Tongue (tissue), 3 donors: ENCODE measurements at places on chromosomes 2 and 18. TPM values are rescaled to one million over a fixed set of nuclear protein-coding genes. Genes with fewer than 3 reads are reported as not detected.

The RGPD4 gene
- total RNA-seq = not detected

DNA sequence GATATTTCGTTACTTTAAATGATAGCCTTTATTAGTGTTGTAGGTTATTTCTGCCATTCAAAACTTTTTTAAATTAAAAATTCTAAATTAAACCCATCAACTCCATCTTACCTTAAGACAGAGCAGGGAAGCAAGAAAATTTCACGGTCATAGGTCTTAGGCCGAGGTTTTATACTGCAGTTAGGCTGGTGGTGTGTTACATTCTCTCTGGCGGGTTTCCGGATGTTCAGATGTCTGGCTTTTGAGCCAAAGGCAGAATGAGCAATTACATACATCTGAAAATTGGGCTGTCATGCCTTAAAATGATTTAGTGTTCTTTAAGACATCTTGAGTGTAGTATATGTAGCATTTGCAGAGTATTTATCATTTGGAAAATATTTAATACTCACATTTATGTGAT lies 27.9 kb downstream of the GLS start:
- no peak for DNase-seq

GRCh38 chr18:24923138-24923537 lies 428.8 kb downstream of the ZNF521 start:
- DNase-seq = no peak

The CROCC2 gene
- total RNA-seq = not detected

The TMEM17 gene
- 1.8 TPM for total RNA-seq

- DNase-seq = peak; percentile 60
These were observed 125.1 kb upstream of the HAAO start for GRCh38 chr2:42917425-42917927.

- DNase-seq = no peak
These were observed 43.5 kb downstream of the SLC38A11 start for GRCh38 chr2:164911832-164912231.

- DNase-seq = no peak
These were observed 552.9 kb upstream of the TNP1 start for GRCh38 chr2:217412721-217413120.

DNA sequence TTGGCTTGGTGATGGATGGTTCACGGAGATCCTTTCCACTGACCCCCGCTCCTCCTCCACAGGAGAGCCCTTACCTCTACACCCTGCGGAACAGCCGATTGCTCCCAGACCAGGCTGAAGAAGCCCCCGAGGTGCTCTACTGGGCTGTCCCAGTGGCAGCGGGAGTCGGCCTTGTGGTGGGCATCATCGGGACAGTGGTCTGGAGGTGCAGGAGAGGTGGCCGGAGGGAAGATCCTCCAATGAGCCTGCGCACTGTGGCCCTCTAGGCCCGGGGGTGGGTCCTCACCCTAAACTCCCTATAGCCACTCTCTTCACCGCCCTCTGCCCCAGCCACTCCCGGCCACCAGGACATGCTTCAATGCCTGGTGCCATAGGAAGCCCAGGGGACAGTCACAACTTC lies 108.8 kb upstream of the PPP1CB start:
- no peak for DNase-seq

- DNase-seq = no peak
These were observed 241.7 kb downstream of the DSC3 start for GRCh38 chr18:30800800-30801199.

DNA sequence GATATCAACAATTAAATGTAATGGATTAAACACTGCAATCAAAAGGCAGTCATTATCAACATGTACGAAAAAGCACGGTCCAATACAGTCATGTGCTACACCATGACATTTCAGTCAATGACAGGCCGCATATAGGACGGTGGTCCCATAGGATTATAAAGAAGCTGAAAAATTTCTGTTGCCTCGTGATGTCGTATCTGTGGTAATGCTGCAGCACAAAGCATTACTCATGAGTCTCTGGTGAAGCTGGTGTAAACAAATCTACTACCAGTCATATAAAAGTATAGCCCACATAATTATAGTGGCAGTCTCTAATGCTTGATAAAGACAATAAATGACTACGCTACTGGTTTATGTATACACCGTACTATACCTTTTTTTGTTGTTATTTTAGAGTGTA lies 58.4 kb downstream of the RABL2A start:
- DNase-seq = no peak

GRCh38 chr2:66531155-66531554 lies 96.2 kb downstream of the MEIS1 start:
- no peak for DNase-seq

DNA sequence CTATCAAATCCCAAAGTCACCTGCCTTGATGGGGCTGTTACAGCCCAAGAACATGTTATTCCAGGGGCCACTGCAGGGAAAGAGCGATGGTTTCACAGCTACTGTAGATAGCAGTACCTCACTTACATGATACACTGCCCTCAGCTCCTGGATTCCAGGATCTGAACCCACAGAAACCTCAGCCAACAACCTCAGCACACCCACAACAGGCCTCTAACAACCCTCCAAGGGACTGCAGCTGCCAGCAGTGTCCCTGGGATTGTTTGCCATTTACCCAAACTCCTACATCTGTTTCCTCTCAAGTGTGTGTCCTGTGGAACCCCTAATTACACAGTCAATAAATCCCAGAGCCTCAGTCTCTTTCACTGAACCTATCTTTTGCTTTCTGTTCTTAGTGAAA lies 28.2 kb downstream of the OSBPL1A start:
- no peak for DNase-seq

DNA sequence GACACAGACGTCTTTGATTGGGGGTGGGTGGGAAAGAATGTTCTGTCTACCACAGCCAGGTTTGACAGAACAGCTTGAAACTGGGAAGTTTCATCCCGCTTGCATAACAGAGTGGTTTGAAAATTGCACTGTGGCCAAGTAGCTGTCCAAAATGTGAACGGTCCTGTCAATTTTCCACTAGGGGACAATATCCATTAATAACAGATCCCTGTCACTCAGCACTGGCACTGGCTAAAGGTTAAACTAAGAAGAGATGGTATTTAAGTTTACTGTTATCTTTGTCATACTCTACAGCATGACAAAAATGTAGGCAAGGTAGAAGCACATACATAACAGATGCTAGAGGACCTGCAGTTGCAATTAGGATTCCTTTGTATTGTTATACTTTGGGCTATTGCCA lies 55.6 kb upstream of the ACMSD start:
- peak; percentile 26 for DNase-seq

The AKAIN1 gene
- not detected for total RNA-seq

The TDRD15 gene
- total RNA-seq = not detected

The CERKL gene
- total RNA-seq = not detected
